ENCODE measurements at places on chromosomes 12 and 14. TPM values are rescaled to one million over a fixed set of nuclear protein-coding genes. Genes with fewer than 3 reads are reported as not detected.
A peak's percentile ranks its signal among the peaks of the same experiment; 100 is the strongest.

DNA sequence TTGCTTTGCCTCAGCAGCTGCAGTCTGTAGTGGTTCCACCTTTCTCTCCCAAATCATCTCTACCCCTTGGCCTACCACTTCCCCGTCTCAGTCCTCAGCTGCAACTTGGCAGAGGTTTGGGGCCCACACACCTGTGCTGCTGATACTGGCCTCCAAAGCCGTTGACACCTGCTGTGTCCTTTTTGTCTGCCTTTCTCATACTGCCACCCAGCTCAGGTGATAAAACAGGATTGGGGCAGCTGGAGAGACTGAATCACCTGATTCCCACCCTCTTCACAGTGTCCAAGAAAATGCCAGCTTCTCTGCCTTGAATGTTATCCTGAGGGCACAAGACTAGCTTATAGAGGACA lies 103.7 kb downstream of the ETV6 start:
- DNase-seq: no peak

GRCh38 chr14:24903337-24903736 lies 146.6 kb downstream of the STXBP6 start:
- DNase-seq: peak; percentile 26

DNA sequence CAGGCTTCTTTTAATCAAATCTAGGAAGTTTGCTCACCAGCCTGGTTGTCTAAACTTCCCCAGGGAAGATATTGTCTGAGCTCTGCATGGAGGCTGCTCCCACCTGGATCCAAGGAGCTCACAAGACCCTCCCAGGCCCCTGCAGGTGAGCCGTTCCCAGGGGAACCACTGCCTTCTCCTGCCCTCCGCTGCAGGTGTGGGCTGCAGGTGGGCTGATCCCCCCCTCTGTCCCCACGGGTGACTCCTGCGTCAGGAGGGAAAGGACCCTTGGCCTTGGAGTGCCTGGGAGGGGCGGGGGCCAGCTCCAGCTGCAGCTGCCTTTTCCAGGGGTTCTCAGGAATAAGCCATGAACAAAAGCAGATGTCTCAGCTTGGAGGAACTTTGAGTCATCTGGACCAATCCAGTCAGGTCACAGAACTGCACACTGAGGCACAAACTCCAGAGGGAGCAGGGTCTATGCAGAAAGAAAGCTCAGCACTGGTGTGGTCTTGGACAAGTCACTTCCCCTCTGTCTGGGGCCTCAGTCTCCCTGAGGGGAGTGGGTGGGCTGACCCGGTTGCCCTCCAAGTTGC lies 246.6 kb upstream of the RTL1 start:
- DNase-seq: no peak

- DNase-seq: no peak
These were observed 150.1 kb upstream of the LRIG3 start for GRCh38 chr12:59070322-59070933.

DNA sequence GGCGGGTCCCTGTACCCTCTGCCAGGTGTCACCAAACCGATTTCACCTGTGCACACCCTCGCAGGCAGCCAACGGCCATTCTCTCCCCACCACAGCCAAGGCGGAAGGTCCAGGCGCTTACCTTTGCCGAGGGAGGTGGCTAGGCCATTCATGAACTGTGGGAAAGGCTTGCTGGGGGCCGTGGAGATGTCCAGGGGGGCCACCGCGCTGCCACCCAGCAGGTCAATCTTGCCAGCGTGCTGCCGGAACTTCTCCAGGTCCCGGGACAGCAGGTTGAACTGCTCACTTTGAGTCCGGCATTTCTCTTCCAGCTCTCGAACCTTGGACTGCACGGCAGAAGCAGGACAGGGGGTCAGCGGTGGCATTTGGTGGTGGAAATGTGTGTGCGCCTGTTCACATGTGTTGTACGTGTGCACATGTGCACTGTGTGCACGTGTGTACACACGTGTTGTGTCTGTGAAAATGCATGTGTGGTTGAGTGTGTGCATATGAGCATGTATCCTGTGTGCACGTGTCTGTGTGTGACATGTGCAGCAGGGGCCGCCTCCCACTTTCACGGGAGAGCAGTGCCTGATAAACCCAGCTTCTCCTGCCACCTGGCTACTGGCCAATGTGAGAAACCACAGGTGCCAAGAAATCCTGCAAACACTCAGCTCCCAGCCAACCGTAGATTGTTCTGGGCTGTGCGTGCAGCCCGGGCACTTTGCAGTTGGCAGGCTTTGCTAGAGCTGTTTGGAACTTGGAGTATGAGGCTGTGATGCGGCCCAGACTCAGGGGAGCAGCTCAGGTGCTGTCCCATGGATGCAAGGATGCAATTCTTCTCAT lies 118.9 kb downstream of the PIWIL1 start:
- no peak for DNase-seq

- DNase-seq: no peak
These were observed 54.8 kb upstream of the C14orf180 start for GRCh38 chr14:104524726-104525125.

- DNase-seq: no peak
These were observed 4.6 kb upstream of the OTUB2 start for GRCh38 chr14:94021416-94022157.

- peak; percentile 41 for DNase-seq
These were observed 369.0 kb downstream of the DIO2 start for GRCh38 chr14:79842270-79842669.

DNA sequence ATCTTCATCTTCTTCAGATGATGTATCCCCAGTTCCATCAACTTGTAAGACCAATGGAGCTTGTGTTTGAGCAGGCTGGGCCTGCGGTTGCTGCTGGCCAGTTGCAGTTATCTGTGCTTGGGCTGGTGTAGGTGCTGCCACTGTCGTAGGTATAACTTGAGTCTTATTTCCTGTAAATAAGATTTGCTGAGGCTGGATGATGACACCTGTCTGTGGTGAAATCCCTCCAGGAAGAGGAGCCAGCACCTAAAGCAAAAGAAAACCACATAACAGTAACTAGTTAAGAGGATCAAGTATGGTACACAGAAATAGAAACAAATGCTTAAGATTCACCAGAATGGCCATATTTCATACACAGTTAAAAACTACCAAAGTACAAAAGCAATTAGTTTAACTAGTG lies 28.2 kb downstream of the GTF2A1 start:
- no peak for DNase-seq

Gene PZP
- not detected for total RNA-seq

Gene TTC9
- 16.5 TPM for total RNA-seq

Gene LHX5
- total RNA-seq: 0.50 TPM

- DNase-seq: no peak
These were observed 11.0 kb downstream of the ZNF219 start for GRCh38 chr14:21087294-21088091.

Gene TAS2R50
- total RNA-seq: 0.96 TPM

Gene JKAMP
- total RNA-seq: 66.7 TPM

DNA sequence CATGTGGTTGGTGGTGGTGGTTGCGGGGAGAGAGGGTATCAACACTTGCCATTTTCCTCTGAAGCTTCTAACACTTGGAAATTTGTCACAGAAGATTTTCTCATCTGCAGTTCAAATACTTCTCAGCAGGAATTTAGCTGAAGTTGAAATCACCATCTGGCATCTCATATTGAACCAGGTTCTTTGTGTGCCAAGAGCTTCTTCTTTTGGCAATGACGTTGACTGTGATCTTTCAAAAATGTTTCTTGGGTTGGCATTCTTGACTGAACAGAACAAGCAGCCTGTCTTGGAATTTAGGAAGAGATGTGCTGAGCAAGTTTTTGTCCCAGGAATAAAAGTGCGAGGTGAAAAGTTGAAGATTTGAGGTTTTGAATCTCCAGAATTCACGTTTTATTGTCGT lies 8.7 kb upstream of the NIN start:
- no peak for DNase-seq

DNA sequence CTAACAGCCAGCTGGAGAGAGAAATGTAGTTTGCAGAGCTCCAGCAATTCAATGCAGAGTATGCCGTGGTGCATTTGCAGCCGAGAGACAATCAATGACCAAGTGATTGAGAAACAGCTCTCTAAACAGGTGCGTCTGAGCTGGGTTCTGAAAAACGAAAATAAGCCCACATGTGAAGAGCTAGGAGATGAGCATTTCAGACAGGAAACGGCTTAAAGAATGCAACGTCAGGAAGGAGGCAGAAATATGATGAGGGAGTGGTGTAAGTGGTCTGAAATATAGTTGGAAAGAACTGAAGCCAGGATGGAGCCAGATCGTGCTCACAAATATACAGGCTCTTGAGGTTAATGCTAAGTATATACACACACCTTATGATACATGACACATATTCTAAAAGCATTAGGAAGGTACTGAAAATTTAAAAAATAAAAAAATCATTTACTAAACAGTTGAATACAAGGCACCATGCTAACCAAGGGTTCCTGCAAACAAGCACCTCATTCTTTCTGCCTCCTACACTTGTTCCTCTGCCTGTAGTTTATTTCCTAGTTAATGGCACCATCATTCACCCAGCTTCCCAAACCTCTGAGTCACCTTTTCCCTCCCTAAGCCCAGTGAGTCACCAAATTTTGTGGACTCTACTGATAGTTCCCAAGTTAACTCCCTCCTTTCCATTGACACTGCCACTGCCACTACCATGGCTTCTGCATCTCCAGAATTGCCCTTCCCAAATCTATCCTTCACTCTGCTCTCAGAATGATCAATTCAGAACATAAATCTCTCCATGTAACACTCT lies 2.3 kb upstream of the GARIN2 start:
- peak; percentile 83 for DNase-seq

- DNase-seq: no peak
These were observed 129.9 kb downstream of the TMEM30B start for GRCh38 chr14:61151251-61151650.

GRCh38 chr12:92432724-92433441 lies 269.9 kb upstream of the PLEKHG7 start:
- DNase-seq: no peak

DNA sequence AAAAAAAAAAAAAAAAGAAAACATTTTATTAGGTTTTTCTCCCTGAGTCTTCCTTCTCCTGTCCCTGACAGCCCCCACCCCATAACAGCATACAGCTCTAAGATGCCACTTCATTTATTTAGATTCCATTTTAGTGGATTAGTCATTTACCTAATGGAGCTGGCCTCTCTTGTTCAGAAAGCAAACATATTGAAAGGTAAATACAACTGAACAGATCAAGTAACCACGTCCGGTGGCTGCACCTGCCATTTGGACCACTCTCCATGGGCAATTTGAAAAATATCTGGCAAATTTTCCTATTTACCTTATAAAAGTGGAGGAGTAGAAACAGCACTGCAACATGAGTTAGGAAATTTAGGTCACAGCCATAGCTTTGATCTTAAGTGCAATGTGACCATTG lies 254.6 kb downstream of the C12orf42 start:
- DNase-seq: no peak

Gene PTGDR
- total RNA-seq: not detected

- no peak for DNase-seq
These were observed 201.2 kb downstream of the SYNE2 start for GRCh38 chr14:64053694-64054669.

GRCh38 chr14:54782751-54783659 lies 119.6 kb downstream of the GCH1 start:
- DNase-seq: no peak

- no peak for DNase-seq
These were observed 238.7 kb downstream of the AKAP6 start for GRCh38 chr14:32567543-32568384.

GRCh38 chr14:70152704-70153103 lies 36.0 kb downstream of the SLC8A3 start:
- no peak for DNase-seq

DNA sequence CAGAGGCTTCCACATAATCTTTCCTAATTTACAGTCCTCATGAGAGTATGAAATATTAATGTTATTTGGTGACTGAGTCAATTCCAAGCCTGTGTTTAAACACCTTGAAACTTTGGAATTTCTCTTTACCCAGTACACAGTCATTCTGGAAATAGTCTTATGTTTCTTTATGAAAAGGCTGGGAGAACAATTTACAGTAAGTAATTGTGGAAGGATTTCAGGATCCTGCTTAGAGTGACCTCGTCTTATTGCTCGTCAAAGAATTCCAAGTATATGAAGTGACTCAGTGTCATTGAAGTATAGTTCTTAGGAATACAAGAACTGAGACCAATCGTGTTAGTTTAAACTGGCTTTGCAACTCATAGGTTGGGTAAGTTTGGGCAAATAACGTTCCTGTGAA lies 634.2 kb downstream of the SLC16A7 start:
- DNase-seq: no peak

Gene WNT1
- not detected for total RNA-seq

Gene GALNT9
- total RNA-seq: 1.5 TPM

Gene MYO1H
- not detected for total RNA-seq

- DNase-seq: no peak
These were observed 31.6 kb downstream of the CCDC85C start for GRCh38 chr14:99572173-99572999.

- DNase-seq: no peak
These were observed 55.7 kb downstream of the APOBEC1 start for GRCh38 chr12:7610006-7610405.

GRCh38 chr14:103157969-103158368 lies 34.7 kb downstream of the TNFAIP2 start:
- DNase-seq: no peak

Gene SLC24A4
- not detected for total RNA-seq

- DNase-seq: no peak
These were observed 352.6 kb downstream of the BCL11B start for GRCh38 chr14:98919434-98919833.

- no peak for DNase-seq
These were observed 37.8 kb upstream of the DYNC1H1 start for GRCh38 chr14:101926620-101927019.

Gene CLEC4D
- not detected for total RNA-seq

Gene IL22
- total RNA-seq: not detected

GRCh38 chr12:50635364-50635763 lies 128.5 kb upstream of the ATF1 start:
- DNase-seq: no peak

Gene COCH
- 18.8 TPM for total RNA-seq

DNA sequence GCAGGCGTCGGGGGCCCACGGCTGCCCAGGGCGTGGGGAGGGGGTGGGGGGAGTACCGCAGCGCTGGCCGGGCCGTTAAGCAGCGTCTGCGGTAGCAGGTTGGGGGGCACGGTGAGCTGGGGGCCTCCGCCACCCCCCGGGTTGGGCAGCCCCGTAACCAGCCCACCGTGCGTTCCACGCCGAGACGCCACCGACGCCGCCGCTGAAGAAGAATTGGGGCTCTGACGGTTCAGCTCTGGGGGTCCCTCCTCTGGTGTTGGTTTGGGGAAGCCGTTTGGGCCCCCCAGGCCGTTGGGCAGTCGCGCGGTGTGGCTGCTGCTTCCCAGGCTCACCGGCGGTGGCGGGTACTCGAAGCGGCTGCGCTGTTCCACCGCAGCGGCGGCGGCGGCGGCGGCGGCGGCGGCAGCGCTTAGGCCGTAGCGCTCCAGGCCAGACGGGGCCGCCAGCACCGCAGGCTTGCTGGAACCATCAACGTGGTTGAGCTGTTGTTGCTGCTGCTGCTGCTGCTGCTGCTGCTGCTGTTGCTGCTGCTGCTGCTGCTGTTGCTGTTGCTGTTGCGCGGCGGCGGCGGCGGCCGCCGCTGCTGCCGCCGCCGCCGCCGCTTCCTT lies 1.5 kb downstream of the IRF2BPL start:
- no peak for DNase-seq

DNA sequence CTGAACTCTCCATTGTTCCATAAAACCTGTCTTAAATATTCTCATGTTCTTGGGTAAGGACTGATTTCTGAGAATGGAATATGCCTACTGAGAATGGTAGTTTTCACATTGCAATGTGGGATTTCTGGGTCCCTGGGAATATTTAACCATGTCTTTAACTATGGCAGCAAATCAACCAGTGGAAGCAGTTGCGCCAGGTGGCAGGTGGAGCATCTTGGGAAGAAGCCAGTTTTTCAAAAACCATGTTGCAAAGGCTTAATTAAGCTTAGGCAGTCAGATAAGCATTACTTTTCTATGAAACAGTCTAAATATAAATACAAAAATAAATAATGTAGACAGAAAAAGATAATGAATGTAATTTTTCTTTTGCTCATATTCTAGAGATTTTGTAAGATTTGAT lies 448.1 kb downstream of the ADAMTS20 start:
- DNase-seq: no peak

Gene TXNDC16
- total RNA-seq: 3.2 TPM

Gene CEBPE
- total RNA-seq: not detected
